Osteocyte (in vitro differentiated cells): ENCODE measurements at places on chromosomes 7 and 10. TPM values are rescaled to one million over a fixed set of nuclear protein-coding genes. Genes with fewer than 3 reads are reported as not detected.

- no peak for DNase-seq
These were observed 321.8 kb downstream of the DPP6 start for GRCh38 chr7:154373956-154374355.

DNA sequence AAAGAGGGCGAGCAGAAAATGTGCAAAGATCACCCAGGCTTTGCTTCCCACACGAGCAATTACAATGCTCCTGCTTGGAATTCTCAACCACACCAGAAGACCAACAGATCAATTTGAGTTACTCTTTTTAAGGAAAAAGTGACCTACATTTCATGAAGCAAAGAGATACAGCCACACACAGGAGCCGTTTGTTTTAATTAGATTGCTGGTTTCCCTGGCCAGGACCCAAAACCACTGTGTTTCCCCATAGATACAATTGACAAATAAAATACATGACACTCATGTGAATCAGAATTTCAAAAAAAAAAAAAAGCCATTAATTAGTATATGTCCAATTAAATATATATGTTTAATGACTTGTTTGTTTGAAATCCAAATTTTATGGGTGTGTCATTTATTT lies 458.3 kb downstream of the PLXDC2 start:
- no peak for DNase-seq

DNA sequence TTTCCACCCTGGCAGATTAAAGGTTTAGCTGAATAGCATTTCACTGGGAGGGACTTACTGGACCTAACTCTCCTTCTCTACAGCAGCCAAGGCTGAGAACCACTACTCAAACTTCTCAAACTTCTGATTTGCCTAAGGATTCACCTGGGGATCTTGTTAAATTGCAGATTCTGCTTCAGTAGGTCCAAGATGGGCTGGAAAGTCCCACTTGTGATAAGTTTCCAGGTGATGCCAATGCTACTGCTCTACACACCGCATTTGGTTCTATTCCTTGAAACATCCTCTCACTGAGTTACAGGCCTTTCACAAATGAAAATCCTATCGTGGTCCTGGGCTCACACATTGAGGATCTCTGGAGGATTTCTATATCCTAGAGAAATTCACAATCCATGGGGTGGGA lies 147.9 kb downstream of the CHCHD3 start:
- DNase-seq, result no peak

Gene AKR1C4
- total RNA-seq, result not detected in 2 replicates

Gene TMEM130
- 1.5 and 1.7 TPM in 2 replicates for total RNA-seq

Gene MALRD1
- total RNA-seq, result 0.56 TPM in 1 of 2 replicates, not detected in the other

- no peak for DNase-seq
These were observed 78.0 kb upstream of the ELMO1 start for GRCh38 chr7:37526623-37527022.

GRCh38 chr7:123797673-123798531 lies 47.1 kb upstream of the HYAL4 start:
- no peak for DNase-seq
